IMR-90 (cell line): ENCODE measurements at places on chromosomes 6 and 20. TPM values are rescaled to one million over a fixed set of nuclear protein-coding genes. Genes with fewer than 3 reads are reported as not detected.

PREP gene
- total RNA-seq = 21.0 and 22.8 TPM in 2 replicates

IL17F gene
- not detected in 2 replicates for total RNA-seq

BANF2 gene
- not detected in 2 replicates for total RNA-seq

MKKS gene
- 7.5 and 8.1 TPM in 2 replicates for total RNA-seq

TUBB2B gene
- total RNA-seq = 13.3 and 13.6 TPM in 2 replicates

NUDT3 gene
- 17.2 and 21.4 TPM in 2 replicates for total RNA-seq

SULF2 gene
- 0.28 and 0.54 TPM in 2 replicates for total RNA-seq

SLC18B1 gene
- total RNA-seq = 2.5 and 6.4 TPM in 2 replicates

SLC22A2 gene
- not detected in 2 replicates for total RNA-seq

ZNF334 gene
- total RNA-seq = 1.1 and 1.4 TPM in 2 replicates

MDFI gene
- 0.18 and 0.28 TPM in 2 replicates for total RNA-seq
